Right lung (tissue), 10 donors: ENCODE measurements at places on chromosomes 3 and 15. TPM values are rescaled to one million over a fixed set of nuclear protein-coding genes. Genes with fewer than 3 reads are reported as not detected.

Gene CEMIP
- polyA plus RNA-seq, result 13.7 TPM

Gene CTNNB1
- 453 TPM for polyA plus RNA-seq

Gene ACKR2
- 0.99 TPM for polyA plus RNA-seq

Gene CCDC54
- 0.21 TPM for polyA plus RNA-seq

Gene MANF
- 114 TPM for polyA plus RNA-seq

Gene ELL3
- polyA plus RNA-seq, result 6.9 TPM

Gene DZIP1L
- polyA plus RNA-seq, result 18.8 TPM

Gene ACP3
- polyA plus RNA-seq, result 3.6 TPM

Gene CFAP91
- 11.9 TPM for polyA plus RNA-seq

Gene NMNAT3
- 5.0 TPM for polyA plus RNA-seq

Gene SLC22A13
- 0.24 TPM for polyA plus RNA-seq

Gene ALG1L2
- polyA plus RNA-seq, result 4.7 TPM

Gene PCSK6
- 21.1 TPM for polyA plus RNA-seq

Gene UBR1
- polyA plus RNA-seq, result 31.3 TPM

Gene RHOV
- 0.55 TPM for polyA plus RNA-seq

Gene RAB6B
- 6.2 TPM for polyA plus RNA-seq
